ENCODE measurements at places on chromosomes 2 and 18.
A peak's percentile ranks its signal among the peaks of the same experiment; 100 is the strongest.

GRCh38 chr2:241562269-241562891, 3.8 kb downstream of the BOK start:
- no peak for DNase-seq

DNA sequence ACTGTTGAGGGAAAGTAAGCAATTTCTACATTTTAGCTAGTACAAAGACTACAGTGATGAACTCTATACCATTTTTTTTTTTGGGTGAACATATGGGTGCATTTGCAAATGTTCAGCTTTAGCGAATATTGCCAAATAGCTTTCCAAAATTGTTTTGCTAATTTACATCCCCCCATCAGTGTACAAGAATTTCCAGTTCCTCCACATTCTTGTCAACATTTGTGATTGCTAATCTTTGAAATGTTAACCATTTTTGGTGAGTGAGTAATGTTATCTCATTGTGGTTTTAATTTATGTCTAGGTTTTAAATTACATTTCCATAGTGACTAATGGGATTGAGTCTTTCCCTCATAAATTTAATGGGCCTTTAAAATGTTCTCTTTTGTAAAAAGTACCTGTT, 16.4 kb upstream of the CNRIP1 start:
- no peak for DNase-seq

- DNase-seq: no peak
Measured at GRCh38 chr2:149931486-149931885, 343.9 kb upstream of the MMADHC start.

GRCh38 chr2:36670881-36671595, 25.5 kb upstream of the VIT start:
- DNase-seq: no peak

DNA sequence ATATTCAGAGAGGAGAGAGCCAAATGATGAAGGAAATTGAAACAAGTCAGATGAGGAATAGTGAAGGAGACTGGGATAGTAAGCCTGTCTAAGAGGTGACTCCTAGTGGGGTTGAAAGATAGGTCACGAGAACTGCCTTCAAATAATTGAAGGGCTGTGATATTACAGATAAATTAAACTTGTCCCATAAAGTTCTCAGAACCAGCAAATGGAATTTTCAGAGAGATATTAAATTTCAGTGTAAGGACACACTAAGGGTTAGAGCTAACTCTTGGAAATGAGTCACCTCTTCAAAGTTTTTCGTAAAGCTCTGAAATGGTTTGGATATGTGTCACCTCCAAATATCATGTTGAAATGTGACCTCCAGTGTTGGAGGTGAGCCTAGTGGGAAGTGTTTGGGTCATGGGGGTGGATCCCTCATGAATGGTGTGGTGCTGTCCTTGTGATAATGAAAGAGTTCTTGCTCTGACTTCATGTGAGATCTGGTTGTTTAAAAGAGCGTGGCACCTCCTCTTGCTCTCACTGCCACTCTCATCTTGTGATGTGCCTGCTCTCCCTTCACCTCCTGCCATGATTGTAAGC, 87.3 kb downstream of the BABAM2 start:
- DNase-seq: peak; percentile 76

DNA sequence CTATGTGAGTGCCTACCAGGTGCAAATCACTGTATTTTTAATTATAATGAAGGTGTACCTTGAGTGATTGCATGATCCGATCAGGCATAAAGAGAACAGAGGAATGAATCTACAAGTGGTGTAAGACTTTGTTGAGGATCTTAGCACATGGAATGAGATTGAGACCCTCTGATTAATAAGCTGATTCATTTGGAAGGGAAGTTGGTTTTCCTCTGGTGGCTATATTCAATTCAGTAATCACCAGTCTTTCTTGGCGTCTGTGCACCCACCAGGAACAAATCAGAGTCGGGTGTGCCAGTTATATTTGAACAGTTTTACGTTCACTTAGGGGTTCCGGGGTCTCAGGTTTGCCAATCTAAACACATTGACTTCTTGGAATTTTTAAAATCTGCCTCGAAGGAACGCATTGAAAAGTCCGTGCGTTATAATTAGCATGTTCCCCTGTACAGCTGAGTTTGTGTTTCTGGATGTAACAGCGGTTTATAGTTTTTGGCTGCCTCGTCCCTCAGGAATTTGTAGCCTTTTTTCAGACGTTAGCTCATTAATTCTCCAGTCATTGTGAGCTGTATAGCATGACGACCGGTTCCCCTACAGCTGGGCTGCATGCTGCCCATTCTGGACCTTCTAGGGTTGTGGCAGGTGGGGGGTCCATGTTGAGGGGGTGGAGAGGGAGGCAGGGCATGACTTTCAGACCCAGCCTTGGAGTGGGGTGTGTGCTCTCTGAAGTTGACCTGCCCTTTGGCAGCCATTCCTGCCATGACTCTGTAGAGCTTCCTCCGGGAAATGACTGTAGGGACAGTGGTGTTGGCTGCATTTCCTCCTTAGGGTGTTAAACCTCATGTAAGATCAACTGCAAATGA, 20.3 kb downstream of the MYO1B start:
- no peak for DNase-seq

DNA sequence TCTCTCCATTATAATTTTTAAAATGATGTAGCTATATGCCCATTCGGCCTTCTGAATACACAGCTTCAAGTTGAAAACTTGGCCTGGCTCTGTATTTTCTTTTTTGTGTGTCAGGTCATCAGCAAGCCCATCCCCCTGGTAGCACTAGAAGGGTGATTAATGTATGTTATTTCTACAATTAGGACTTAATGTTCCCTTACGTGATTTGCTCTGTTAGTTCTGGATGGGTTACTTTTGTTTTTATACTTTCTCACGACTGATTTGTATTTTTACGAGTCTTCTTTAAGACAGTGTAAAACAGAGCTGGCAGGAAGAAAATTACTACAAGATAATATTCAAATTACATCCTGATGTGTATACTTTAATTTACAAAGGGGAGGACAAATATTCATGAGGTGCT, 88.4 kb upstream of the RGPD4 start:
- DNase-seq: no peak

- DNase-seq: no peak
Measured at GRCh38 chr18:50720325-50720674, 99.5 kb downstream of the MRO start.

DNA sequence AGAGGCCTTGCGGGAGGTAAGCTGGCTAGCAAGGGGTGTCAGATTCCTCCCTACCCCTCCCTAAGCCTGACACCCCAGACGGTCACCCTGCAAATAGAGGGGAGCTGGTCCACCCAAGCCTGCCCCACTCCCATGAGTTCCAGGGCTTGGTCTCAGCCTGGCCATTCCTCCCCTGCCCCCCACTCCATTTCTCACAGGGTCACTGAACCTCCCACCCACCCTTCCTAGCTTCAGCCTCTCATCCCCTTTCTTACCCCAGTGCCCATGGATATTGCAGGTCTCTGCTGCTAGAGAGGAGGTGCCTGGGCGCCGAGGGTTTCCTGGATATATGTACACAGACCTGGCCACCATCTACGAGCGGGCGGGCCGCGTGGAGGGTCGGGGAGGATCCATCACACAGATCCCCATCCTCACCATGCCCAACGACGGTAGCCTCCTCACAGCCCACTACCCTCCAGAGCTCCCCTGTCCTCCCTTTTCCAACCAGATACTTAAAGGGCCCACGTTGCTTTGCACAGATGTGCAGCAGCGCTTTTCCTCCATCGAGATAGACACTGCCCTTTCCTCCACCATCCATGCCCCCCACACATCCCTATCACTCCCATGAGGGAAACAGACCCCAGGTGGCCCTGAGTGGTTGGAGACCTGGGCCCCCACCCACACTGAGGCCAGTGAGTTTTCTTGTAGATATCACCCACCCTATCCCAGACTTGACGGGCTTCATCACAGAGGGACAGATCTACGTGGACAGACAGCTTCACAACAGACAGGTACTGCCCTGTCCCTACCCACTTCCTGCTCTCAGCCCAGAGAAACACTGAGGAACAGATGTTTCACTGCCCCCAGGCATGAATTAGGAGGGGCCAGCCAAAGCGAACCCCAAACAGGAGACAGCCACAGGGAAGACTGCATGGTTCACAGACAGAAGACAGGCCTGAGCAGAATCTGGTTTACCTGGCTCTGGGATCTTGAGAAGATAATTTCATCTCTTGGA, 15.2 kb upstream of the ANKRD53 start:
- DNase-seq: no peak

DNA sequence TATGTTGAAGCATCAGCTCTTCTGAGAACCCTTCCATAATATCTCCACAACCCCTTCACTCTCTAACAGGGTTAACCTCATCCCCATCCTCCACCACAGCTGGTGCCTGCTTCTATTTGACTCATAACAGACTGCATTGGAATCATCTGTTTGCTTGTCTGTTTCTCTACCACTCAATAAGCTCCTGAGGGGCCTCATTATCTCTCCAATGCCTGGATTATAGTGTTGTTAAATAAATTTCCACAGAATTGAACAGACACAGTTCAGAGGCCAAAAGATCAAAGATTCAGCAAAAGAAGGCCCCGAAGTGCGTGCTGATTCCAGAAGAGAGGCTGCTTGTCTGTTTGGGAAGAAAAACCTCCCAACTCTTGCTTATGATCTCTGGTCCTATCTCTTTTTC, 33.7 kb upstream of the FAM98A start:
- DNase-seq: no peak

GRCh38 chr2:65402780-65403528, 29.4 kb downstream of the SPRED2 start:
- no peak for DNase-seq

- no peak for DNase-seq
Measured at GRCh38 chr2:54629914-54630857, 93.3 kb upstream of the EML6 start.

DNA sequence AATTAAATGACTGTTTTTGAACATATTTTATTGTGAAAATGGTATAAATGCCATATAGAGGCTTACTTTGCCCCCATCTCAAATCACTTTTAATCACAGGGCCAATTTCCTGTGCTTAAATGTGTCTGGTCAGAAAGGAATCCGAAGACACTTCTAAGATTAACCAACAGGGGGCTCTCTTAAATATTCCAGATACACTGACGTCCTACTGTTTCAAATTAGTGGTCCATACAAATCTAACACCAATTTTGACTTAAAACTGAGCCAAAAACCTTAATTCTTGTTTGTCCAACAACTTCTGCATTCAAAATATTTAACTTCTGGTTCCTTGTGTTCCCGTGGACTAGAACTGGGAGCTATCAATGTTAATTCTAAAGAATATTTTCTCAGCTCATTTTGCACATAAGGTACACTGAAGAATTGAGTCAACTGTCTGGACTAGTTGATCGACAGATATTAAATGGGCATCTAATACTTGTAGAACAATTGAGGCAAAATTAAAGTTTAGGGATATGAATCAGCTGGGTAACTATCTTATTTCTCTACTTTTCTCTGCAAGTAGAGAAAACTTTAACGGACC, 557.5 kb downstream of the ARHGAP15 start:
- DNase-seq: peak; percentile 36

GRCh38 chr2:239292959-239293774, 107.7 kb downstream of the HDAC4 start:
- no peak for DNase-seq

- no peak for DNase-seq
Measured at GRCh38 chr2:169672406-169672805, 21.8 kb downstream of the CFAP210 start.

DNA sequence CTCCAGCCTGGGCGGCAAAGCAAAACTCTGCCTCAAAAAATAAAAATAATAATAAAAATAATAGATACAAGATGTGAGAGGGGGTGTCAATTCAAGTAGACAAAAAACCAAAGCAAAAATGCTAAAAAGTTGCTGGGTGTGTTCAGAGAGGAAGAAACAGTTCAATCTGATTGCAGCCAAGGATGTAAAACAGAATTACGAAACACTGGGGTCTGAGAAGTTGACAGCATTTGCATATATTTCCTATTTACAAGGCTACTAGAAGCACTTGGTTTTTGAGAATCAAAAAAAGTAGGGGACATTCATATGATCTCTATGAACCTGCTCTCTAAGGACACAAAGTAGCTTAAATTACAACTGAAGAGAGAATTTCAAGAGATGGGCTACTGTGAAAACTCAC, 7.6 kb downstream of the TRIP12 start:
- DNase-seq: no peak

GRCh38 chr18:78021196-78021595, 771.5 kb downstream of the GALR1 start:
- no peak for DNase-seq

DNA sequence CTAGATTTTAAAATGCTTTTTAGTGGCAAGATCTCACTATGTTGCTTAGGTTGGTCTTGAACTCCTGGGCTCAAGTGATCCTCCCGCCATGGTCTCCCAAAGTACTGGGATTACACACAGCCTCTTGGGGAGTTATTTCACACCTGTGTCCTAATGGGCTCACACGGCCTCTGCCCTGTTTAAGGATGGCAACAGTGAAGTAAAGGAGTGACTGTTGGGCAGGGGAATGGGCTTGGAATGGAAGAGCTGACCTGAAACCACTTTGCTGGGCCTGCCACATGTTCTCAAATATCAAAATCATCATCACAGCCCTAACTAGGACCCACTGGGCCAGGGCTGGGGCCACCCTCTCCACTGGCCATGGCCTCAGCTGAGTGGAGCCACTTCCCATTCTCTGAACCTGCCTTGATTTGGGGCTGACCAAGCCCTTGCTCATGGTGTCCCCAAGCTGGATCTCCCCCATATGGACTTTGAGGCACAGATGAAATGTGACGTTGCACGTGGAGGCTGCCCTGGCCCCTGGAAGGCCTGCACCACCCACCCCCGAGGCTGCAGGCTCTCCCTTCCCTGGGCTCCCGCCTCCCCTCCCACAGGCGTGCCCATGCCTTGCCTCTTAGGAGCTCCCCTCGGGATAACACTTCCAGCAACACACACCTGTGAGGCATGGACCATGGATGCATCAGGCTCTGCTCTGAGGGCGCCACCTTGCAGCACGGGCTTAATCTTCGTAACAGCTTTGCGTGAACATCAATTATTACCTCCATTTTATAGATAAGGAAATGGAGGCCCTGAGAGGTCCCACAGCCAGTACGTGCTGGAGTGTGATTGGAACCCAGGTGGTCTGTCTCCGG, 71.8 kb upstream of the SMAD7 start:
- DNase-seq: no peak

DNA sequence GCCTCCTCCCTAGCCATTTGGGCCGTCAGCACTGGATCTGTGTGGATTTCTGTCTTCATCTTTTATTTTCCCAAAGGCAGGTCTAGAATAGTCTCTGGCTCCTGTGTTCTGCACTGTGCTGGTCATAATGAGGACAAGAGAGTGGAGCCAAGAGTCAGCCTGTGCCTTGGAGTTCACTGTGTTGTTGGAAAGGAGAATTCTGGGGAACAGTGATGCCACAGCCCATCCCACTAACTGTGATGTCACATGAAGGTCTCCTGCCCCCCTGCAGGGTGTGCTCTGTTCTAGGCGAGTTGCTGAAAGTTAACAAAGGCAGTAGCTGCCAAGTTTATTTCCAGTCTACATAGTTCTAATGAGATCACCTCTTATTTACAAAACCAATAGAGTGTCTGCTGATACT, 248.5 kb downstream of the TPGS2 start:
- DNase-seq: no peak

- no peak for DNase-seq
Measured at GRCh38 chr18:24344509-24344908, 53.1 kb downstream of the OSBPL1A start.

Data from activated CD4-positive, alpha-beta T cell treated with anti-CD3 and anti-CD28 coated beads, Interleukin-2, Interleukin-4, amounts not matched to agents 100 ng/mL and 50 ng/mL, durations not matched to agents 16 hours and 8 hours (primary cell).